ENCODE measurements at places on chromosomes 4 and X.

- peak within 1 kb of the TSS; percentile 74 for H3K4me3 ChIP-seq
- no peak within 1 kb of the TSS for H3K27ac ChIP-seq
- peaks cover 12% of the 10 kb centered on the region for H3K27me3 ChIP-seq
- peaks cover 13% of the 10 kb centered on the region for H3K4me1 ChIP-seq
- no peak for DNase-seq
- H3K36me3 ChIP-seq: no peaks in the 10 kb centered on the region
Measured at GRCh38 chr4:4386736-4387392, at the start of gene NSG1. NSG1 (plus strand) TSS chr4:4387102; CDS start chr4:4387630, 528 bp downstream.

DNA sequence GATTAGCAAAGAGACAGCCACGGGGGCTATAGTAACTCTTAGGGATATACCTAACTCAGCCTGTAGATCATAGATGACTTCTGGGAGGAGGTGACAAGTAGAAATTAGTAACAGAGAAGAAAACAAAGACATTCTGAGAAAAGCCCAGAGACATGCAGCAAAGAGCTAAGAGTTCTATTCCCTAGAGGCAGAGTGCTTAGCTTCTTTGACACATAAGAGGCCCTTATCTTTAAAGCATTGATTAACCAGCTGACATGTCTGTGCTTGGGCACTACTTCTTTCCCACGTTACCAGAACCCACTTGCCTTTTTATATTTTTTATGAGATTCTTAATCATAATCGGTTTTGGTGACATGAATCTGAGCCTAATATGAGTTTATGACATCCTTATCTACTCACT is 179.5 kb downstream of the GABRB1 start:
- H3K36me3 ChIP-seq: no peaks in the 10 kb centered on the region
- H3K27ac ChIP-seq: no peak overlapping the region
- H3K27me3 ChIP-seq: no peaks in the 10 kb centered on the region
- DNase-seq: no peak
- no peaks in the 10 kb centered on the region for H3K4me1 ChIP-seq

DNA sequence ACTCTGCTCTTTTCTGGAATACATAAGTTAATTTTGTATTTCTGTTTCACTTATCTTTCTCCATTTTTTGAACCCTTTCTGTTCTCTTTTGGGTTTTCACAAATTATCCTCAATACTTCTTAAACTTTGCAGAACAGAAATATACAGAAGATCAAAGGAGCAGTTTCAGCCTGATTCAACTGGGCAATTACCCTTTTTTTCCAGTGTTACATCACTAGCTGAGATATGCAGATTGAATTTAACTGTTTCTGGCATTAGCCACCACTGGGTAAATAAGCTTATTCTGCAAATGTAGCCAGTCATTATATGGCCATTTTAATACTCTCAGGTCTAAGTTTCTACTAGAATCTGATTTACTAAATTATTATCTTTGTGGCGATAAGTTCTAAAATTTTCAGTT is 66.9 kb upstream of the GRID2 start:
- no peaks in the 10 kb centered on the region for H3K4me1 ChIP-seq
- DNase-seq: no peak
- no peak overlapping the region for H3K4me3 ChIP-seq

GRCh38 chrX:151922692-151923091 is 10.0 kb downstream of the MAGEA4 start:
- no peak overlapping the region for H3K4me3 ChIP-seq
- H3K27ac ChIP-seq: no peak overlapping the region
- no peak for DNase-seq

GRCh38 chr4:6119507-6120020 is 80.8 kb downstream of the JAKMIP1 start:
- no peak overlapping the region for H3K27ac ChIP-seq
- no peaks in the 10 kb centered on the region for H3K36me3 ChIP-seq
- no peaks in the 10 kb centered on the region for H3K27me3 ChIP-seq
- no peak overlapping the region for H3K4me3 ChIP-seq
- H3K4me1 ChIP-seq: no peaks in the 10 kb centered on the region
- no peak for DNase-seq

GRCh38 chr4:1910643-1911042 is 39.5 kb downstream of the NSD2 start:
- no peak overlapping the region for H3K27ac ChIP-seq
- no peaks in the 10 kb centered on the region for H3K4me1 ChIP-seq
- no peaks in the 10 kb centered on the region for H3K27me3 ChIP-seq
- DNase-seq: no peak

DNA sequence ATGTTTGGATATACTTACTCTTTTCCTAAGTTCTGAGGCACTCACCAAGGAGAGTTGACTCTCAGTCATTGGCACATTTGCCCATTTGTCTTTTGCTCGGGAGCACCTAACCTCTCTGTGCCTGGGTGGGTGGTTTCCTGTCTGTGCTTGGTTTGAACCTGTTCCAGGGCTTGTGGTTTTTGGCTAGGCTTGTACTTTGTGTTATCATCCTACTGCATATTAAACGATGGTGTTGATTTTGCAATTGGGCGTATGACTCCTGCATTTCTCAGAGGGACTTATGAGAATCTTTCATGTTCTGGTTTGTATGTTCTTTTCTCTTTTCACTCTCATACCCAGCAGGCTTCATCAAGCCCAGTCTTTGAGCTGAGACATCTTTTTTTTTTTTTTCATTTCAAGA is 161.7 kb downstream of the BTC start:
- no peak overlapping the region for H3K27ac ChIP-seq
- DNase-seq: no peak
- H3K4me1 ChIP-seq: no peaks in the 10 kb centered on the region

DNA sequence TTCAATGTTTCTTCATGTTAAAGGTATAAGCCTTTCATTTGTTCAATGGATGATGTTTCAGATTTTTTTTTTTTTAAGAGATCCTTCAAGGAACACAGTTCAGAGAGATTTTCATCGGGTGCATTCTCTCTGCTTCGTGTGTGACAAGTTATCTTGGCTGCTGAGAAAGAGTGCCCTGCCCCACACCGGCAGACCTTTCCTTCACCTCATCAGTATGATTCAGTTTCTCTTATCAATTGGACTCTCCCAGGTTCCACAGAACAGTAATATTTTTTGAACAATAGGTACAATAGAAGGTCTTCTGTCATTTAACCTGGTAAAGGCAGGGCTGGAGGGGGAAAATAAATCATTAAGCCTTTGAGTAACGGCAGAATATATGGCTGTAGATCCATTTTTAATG is 75.8 kb downstream of the NPNT start:
- no peak overlapping the region for H3K27ac ChIP-seq
- H3K4me3 ChIP-seq: no peak overlapping the region
- H3K36me3 ChIP-seq: no peaks in the 10 kb centered on the region
- DNase-seq: no peak

DNA sequence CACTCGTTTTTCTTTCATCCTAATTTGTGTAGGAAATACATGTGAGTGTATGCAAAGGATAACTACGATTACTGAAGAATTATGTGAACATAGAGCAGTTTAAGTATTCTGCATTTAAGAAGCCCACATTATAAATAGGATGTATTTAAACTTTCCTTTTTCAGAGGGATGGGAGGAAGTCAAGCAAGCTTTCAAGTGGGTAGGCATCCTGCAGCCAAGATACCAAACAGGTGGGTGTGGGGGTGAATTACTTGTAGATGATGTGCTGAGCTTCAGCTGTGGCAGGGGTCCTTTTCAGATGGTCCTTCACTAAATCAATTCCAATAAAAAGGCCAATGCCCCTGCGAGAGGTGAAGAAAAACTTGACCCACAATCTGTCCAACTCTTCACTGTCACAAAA is 16.3 kb downstream of the ETNPPL start:
- no peaks in the 10 kb centered on the region for H3K4me1 ChIP-seq
- H3K4me3 ChIP-seq: no peak overlapping the region
- no peak for DNase-seq
- H3K36me3 ChIP-seq: no peaks in the 10 kb centered on the region

GRCh38 chr4:88958080-88958479 is 98.9 kb downstream of the FAM13A start:
- no peaks in the 10 kb centered on the region for H3K27me3 ChIP-seq
- H3K36me3 ChIP-seq: no peaks in the 10 kb centered on the region
- no peak for DNase-seq
- H3K27ac ChIP-seq: peak overlapping the region; percentile 25

DNA sequence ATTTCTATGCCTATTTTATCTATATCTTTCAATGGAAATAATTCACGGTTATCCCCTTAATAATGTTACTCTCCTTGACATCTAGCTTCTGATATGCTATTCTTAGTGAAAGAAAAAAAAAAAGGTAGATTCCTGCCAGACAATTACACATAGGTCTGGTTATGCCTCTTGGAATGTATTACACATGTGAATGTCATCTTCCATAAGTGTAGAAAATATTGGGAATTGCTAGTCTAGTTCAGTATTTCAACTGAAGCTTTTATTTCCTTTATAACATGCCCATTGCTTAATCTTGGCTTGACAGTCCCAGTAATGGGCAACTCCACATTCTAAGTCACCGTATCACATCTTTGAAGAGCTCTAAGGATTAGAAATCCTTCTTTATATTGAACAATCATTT is 25.4 kb upstream of the PPP1R2C start:
- no peaks in the 10 kb centered on the region for H3K4me1 ChIP-seq
- no peak overlapping the region for H3K27ac ChIP-seq
- peaks cover 7% of the 10 kb centered on the region for H3K27me3 ChIP-seq
- H3K4me3 ChIP-seq: no peak overlapping the region

GRCh38 chr4:106830879-106831278 is 205.2 kb downstream of the DKK2 start:
- no peak overlapping the region for H3K4me3 ChIP-seq
- H3K36me3 ChIP-seq: no peaks in the 10 kb centered on the region
- H3K27me3 ChIP-seq: no peaks in the 10 kb centered on the region
- no peak overlapping the region for H3K27ac ChIP-seq

DNA sequence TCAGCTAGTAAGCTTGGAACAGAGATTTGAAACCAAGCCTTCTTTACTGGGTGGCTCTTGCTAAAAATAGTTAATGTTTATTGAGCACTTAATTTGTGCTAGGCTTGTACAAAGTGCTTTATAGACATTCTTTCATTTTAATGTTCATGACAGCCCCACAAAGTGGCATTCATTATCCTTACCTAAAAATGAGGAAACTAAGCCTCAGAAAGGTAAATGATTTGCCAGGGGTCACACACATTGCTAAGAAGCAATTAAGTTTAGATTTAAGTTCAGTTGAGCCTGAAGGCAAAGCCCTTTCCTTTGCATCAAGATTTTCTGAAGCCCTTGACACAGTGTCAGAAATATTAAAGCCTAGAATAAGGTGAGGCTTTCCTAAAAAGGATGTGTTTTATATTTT is 327.5 kb upstream of the FGF13 start:
- DNase-seq: no peak
- H3K4me3 ChIP-seq: no peak overlapping the region
- peaks cover 8% of the 10 kb centered on the region for H3K27me3 ChIP-seq
- no peaks in the 10 kb centered on the region for H3K4me1 ChIP-seq
- H3K27ac ChIP-seq: no peak overlapping the region

DNA sequence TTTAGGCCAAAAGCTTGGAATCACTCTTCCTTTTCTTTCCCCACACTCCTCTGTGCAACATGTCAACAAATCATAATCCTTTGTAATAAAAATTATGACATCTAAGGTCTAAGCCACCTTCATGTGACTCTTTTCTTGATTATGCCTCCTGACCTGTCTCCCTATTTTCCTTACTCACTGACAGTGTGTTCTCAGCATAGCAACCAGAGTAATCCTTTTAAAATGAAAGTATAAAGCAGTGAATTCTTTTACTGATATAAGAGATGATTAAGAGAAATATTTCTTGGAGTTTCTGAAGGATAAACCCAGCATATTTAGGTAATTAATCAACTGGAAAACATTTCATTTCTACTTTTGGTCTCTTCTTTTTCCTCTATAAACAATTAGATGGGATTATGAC is 44.7 kb downstream of the USO1 start:
- H3K36me3 ChIP-seq: no peaks in the 10 kb centered on the region
- H3K27me3 ChIP-seq: no peaks in the 10 kb centered on the region
- no peak overlapping the region for H3K4me3 ChIP-seq
- no peak overlapping the region for H3K27ac ChIP-seq
- DNase-seq: no peak
- H3K4me1 ChIP-seq: no peaks in the 10 kb centered on the region

DNA sequence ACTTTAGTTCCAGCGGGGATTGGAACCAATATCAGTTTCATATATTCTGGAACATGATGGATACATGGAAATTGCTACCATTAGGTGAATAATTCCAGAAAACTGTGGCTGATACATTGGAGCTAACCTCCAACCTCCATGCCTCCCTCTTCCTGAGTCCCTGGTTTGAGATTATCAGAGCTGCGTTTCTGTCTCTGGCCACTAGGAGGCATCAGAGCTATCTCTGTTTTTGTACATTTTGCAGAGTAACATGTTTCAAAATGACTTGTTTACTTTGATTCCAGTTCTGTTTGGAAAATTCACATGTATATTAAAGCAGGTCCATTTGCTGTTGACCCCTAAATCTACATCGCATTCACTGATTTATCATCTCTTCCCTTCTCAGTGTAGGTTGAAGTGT is 2.4 kb upstream of the RAB40AL start:
- no peak overlapping the region for H3K27ac ChIP-seq
- H3K27me3 ChIP-seq: no peaks in the 10 kb centered on the region
- H3K4me3 ChIP-seq: no peak overlapping the region
- no peaks in the 10 kb centered on the region for H3K36me3 ChIP-seq
- H3K4me1 ChIP-seq: no peaks in the 10 kb centered on the region

DNA sequence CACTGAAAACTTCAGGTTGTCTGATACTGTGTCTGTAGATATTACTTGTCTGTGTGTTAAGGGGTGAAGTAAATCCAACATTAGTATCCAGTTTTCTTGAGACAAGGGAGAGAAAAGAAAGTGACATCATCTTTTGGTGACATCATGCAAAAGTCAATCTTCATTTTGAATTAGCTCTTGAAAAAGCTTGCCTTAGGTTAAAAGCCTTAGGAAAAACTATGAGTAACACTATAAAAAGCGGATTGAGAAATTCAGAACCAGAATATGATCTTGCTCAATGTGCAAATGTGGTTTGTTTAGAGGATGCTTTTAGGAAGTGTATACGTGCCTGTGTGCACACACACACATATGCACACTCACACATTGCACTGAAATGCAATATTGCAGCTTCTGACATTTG is 345.8 kb upstream of the CASK start:
- H3K27ac ChIP-seq: no peak overlapping the region
- no peak for DNase-seq
- no peak overlapping the region for H3K4me3 ChIP-seq
- H3K4me1 ChIP-seq: no peaks in the 10 kb centered on the region
- H3K36me3 ChIP-seq: no peaks in the 10 kb centered on the region

GRCh38 chrX:78104447-78105176 is 564 bp downstream of the PGK1 start:
- H3K27me3 ChIP-seq: no peaks in the 10 kb centered on the region
- peak overlapping the region; percentile 78 for H3K4me3 ChIP-seq
- no peaks in the 10 kb centered on the region for H3K36me3 ChIP-seq
- peaks cover 3% of the 10 kb centered on the region for H3K4me1 ChIP-seq

GRCh38 chr4:124262211-124263179 is 450.0 kb downstream of the ANKRD50 start:
- peak; percentile 53 for DNase-seq
- no peaks in the 10 kb centered on the region for H3K27me3 ChIP-seq
- H3K27ac ChIP-seq: peak overlapping the region; percentile 33
- H3K4me1 ChIP-seq: no peaks in the 10 kb centered on the region

GRCh38 chr4:7727749-7728148 is 211.9 kb downstream of the AFAP1 start:
- H3K4me3 ChIP-seq: no peak overlapping the region
- H3K36me3 ChIP-seq: no peaks in the 10 kb centered on the region
- no peaks in the 10 kb centered on the region for H3K4me1 ChIP-seq
- H3K27ac ChIP-seq: no peak overlapping the region
- H3K27me3 ChIP-seq: no peaks in the 10 kb centered on the region

- H3K4me3 ChIP-seq: no peak overlapping the region
- DNase-seq: no peak
- no peaks in the 10 kb centered on the region for H3K36me3 ChIP-seq
- H3K27me3 ChIP-seq: no peaks in the 10 kb centered on the region
Measured at GRCh38 chr4:22794732-22795131, 102.0 kb downstream of the GBA3 start.

Measured in breast epithelium (tissue), 4 donors.